ENCODE measurements at places on chromosomes 1 and 21. TPM values are rescaled to one million over a fixed set of nuclear protein-coding genes. Genes with fewer than 3 reads are reported as not detected.

SAMSN1 gene
- 3.3 TPM for total RNA-seq

DNA sequence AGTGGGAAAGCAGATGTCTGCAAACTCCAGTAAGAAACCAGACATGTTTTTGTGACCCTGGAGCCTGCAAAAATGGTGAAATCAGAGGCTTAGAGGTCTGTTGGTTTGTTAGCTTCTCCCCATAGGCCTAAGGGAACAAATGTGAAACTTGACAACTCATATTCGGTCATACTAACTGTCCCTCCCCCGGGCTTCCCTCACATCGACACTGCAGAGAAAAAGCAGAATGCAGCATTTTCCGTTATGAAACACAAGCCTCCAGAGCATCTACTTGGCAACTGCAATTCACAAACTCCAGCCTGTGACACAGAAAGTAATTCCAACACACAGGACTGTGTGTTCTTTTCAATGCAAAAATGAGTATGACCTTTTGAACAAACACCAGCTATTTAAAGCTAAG is 3.7 kb downstream of the KCNA2 start:
- no peak for DNase-seq

GRCh38 chr1:53274026-53274425 is 35.7 kb upstream of the MAGOH start:
- DNase-seq = no peak

GRCh38 chr1:116431870-116432500 is 58.9 kb downstream of the ATP1A1 start:
- no peak for DNase-seq
